ENCODE measurements at places on chromosomes 4 and X. TPM values are rescaled to one million over a fixed set of nuclear protein-coding genes. Genes with fewer than 3 reads are reported as not detected.

Gene PDE6B
- 12.5 TPM for polyA plus RNA-seq

Gene GLOD5
- polyA plus RNA-seq, result not detected

Gene TEX13C
- polyA plus RNA-seq, result not detected

Gene TCEAL8
- 126 TPM for polyA plus RNA-seq

Gene MTMR8
- 1.3 TPM for polyA plus RNA-seq

Gene TCEAL5
- 9.0 TPM for polyA plus RNA-seq

Gene LIMCH1
- polyA plus RNA-seq, result 152 TPM

Gene DGKK
- not detected for polyA plus RNA-seq

Gene AMBN
- polyA plus RNA-seq, result not detected

Gene ADH1C
- polyA plus RNA-seq, result 7.7 TPM

Gene KCND1
- 0.90 TPM for polyA plus RNA-seq

Gene GPC3
- polyA plus RNA-seq, result 368 TPM

Gene GYPB
- polyA plus RNA-seq, result 1.9 TPM

- no peak for DNase-seq
Observed at GRCh38 chrX:40174854-40175510, 77.2 kb upstream of the BCOR start.

GRCh38 chr4:164846566-164846965 is 30.4 kb upstream of the APELA start:
- no peak for DNase-seq

DNA sequence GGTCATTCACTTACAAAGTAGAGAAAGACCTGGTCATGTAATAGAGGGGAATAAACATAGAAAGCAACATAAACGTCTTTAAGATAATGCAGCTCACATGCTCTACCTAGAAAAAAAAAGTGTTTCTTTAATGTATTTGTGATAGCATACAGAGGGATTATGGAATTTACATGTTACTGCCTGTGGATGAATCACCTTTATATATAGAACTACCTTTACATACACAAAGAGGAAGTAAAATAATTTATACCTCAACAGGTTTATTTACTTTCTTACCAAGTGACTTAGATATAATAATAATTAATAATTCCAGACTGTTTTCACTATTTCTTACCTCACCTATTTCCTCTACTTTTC is 81.5 kb downstream of the PPP3CA start:
- no peak for DNase-seq

GRCh38 chr4:54228961-54229501 is at the start of gene PDGFRA:
TSS of gene PDGFRA (plus strand) at chr4:54229293. CDS start at chr4:54258769, 29,476 bp downstream.
- DNase-seq, result peak; percentile 93

DNA sequence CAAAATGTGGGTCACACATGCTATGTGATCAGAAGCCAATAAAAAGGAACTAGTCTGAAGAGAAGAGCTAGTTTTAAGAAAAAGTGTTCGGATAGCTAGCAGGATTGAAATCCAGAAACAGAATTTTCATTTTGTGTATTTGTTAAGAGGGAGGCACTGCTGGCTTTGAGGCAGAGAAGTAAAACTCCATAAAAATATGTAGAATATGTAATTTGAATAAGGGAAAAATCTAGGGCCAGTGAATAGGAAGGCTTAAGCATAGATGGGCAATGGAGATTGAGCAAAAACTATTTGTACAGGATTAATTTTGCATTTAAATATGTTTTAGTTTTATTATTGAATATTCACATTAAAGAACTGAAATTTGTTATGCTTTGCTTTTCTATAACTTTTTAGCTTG is 399.9 kb upstream of the PITX2 start:
- no peak for DNase-seq

DNA sequence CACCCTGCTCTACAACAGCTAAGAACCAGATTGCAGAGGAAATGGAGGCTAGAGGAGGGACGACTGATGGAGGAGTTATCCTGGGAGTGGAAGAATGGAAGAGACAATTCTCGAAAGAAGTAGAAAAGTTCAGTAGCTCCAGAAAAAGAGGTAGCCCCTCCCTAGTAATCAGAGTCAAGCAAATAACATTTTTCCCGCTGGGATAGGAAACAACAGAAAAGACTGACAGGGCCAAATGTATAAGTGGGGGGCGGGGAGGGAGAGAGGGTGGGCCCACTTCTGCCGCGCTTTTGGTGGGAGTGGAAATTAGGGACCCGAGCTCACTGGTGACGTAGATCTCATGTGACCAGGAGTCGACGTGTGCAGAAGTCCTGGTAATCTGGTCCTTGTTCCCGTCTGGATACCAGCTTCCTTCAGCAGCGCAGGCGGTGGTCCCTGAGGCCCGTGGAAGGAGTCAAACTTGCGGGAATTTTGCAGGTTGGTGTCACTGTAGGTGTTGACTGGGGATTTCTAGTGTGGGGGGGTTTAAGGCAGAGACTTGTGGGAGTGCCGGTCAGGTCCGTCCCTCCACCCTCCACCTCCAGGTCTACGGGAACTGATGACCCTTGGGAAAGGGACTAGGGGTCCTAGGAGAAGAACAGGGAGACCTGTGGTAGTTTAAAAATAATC is at the start of gene TCEAL9:
TCEAL9 (plus strand) TSS at position 377 of the 669 bp plus-strand sequence. CDS start 1,179 bp downstream, outside the sequence.
- DNase-seq, result peak; percentile 87

GRCh38 chr4:6087669-6088341 is 69.6 kb upstream of the C4orf50 start:
- DNase-seq, result peak; percentile 5

DNA sequence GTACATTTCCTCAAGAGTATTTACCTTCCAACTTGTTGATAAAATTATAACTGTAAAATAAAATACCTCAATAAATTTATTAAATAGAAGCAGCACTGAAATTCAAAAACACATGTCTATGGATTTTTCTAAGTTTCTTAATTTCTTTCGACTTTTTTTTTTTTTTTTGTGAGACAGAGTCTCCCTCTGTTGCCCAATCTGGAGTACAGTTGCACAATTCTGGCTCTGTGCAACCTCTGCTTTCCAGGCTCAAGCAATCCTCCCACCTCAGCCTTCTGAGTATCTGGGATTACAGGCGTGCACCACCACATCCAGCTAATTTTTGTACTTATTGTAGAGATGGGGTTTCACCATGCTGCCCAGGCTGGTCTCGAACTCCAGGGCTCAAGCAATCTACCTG is 79.8 kb downstream of the IQCM start:
- DNase-seq, result no peak

DNA sequence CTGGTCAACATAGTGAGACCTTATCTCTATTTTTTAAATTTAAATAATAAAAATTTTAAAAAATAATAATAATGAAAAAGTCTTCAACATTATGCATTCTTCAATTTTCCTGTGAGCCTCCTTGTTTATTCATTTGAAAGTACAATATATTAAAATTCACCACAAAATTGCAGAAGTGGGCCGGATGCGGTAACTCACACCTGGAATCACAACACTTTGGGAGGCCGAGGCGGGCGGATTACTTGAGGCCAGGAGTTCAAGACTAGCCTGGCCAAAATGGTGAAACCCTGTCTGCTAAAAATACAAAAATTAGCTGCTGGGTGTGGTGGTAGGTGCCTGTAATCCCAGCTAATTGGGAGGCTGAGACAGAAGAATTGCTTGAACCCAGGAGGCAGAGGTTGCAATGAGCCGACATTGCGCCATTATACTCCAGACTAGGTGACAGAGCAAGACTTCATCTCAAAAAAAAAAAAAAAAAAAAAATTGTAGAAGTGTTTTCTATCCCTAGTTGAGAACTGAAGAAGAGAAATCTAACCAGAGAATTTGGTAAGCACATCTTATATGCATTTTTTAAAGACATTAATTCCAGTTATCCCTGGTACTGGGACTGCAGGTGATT is 56.9 kb downstream of the RBM47 start:
- no peak for DNase-seq

- DNase-seq, result no peak
Observed at GRCh38 chrX:77436682-77437081, 10.5 kb upstream of the FGF16 start.

- no peak for DNase-seq
Observed at GRCh38 chr4:108210989-108211835, 42.5 kb upstream of the LEF1 start.

- DNase-seq, result peak; percentile 90
Observed at GRCh38 chrX:9339603-9340491, 125.0 kb upstream of the TBL1X start.

DNA sequence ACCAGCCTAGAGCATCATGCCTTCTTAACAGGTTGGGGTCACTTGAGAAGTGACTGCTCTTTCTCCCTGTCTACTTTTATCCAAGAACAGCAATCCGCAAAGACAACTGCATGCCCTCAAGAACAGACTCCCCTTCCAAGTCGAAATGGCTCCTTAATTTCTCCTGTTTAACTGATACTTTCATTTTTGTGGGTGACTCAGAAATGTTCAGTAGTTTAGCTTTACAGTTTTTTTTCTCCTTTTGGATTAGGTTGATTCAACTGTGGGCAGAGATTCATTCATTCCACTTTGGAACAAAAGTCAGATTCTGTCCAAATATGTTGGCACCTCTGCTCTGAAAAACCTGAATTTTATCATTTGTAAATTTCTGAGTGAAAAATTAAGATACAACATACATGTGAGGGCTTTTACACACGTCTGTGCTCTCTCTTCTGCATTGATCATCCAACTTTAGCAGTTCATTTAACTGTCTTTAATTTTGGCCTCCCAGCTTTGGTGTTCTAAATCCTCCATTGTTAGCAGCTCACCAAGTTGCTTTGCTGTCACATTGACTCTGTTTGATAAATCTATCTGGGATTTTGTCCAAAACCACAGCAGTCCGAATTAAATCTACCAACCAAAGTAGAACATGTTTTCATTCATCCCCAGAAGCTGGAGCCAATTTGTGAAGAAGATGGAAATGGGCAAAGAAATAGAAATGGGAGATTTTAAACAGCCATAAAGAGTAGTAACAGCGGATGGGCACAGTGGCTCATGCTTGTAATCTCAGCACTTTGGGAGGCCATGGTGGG is 50.0 kb downstream of the HOPX start:
- DNase-seq, result peak; percentile 49

DNA sequence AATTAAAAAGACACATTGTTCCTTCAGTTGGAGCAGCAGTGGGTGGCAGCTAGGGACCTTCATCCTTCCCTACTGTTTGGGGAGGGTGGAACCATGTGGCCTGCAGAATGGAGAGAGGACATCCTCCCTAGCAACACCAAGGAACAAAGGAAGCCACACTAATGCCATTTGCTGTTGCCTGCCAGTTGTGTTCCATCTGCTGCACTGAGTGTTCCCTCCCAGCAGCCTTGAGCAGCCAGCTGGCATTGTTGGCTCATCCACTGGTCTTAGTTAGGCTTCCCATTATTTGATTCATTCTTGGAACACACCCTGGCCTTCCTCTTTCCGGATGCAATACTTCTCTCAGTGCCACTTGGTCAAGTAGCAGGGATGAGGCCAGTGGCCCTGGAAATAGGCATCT is 25.0 kb upstream of the HMGB3 start:
- peak; percentile 22 for DNase-seq

DNA sequence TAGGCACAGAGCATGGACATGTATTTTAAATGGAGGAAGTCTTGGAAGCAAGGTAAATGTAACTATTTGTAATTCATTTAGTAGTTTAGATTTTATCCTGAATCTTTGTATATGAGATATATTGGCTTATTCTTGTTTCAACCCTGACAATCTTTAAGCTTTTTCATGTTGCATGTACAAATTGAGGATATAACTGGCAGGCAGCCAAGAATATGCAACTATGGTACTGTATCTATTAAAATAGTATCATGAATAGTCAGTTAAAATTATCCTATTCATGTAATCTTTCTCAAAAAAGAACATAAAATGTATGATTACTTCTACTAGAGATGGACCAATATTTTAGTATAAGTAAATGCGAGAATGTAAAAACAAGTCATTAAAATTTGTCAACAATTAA is 1141.5 kb downstream of the PCDH18 start:
- no peak for DNase-seq

DNA sequence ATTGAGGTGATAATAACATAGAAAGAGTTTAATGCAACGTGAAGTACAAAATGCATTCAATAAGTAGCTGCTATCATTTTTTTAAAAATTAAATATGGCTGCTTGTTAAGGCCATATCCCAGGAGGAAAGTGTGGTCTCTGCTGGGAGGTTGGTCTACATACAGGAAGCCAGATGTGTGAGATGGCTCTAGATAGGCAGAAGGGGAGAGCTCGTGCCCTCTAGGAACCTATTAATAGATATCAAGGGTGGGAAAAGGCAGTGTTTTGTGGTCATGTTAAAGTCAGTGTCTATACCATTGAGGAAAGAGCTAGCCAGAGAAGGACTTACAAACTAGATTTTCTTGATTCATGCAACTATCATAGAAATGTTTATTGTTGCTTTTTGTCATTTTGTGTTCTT is 140.5 kb downstream of the KLHL8 start:
- no peak for DNase-seq

GRCh38 chr4:152780267-152780778 is 569 bp downstream of the ARFIP1 start:
- peak; percentile 19 for DNase-seq

- no peak for DNase-seq
Observed at GRCh38 chrX:113059714-113060113, 219.1 kb upstream of the AMOT start.

GRCh38 chr4:970854-971520 is 2.4 kb downstream of the DGKQ start:
- no peak for DNase-seq

GRCh38 chr4:58166490-58166889 is 1056.3 kb upstream of the IGFBP7 start:
- DNase-seq, result no peak

GRCh38 chrX:39736216-39737211 is 361.2 kb downstream of the BCOR start:
- peak; percentile 74 for DNase-seq

- no peak for DNase-seq
Observed at GRCh38 chr4:31461421-31461820, 741.3 kb downstream of the PCDH7 start.
